Activated CD4-positive, alpha-beta T cell treated with anti-CD3 and anti-CD28 coated beads, Interleukin-2, amount 10 ng/mL, durations not matched to agents 24 days and 14 days (primary cell): ENCODE measurements at places on chromosomes 7 and 10.

DNA sequence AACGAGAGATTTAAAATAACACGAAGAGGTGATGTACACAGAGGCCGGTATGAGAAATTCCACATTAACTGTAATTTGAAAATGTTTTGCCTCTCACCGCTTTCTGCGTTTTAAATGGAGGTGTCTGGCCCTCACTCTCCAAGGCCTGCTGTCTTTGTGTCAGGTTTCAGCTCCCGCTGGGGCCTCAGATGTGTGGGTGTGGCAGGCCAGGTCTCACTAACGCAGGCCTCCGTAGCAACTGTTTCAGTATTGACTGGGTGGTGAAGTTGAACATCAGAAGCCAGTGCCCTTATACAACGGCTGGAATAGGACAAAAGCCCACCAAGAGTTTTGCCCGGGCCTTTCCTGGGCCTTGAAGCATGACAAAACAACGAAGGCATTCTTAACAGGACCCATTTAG lies 303.1 kb downstream of the ADARB2 start:
- DNase-seq: no peak

DNA sequence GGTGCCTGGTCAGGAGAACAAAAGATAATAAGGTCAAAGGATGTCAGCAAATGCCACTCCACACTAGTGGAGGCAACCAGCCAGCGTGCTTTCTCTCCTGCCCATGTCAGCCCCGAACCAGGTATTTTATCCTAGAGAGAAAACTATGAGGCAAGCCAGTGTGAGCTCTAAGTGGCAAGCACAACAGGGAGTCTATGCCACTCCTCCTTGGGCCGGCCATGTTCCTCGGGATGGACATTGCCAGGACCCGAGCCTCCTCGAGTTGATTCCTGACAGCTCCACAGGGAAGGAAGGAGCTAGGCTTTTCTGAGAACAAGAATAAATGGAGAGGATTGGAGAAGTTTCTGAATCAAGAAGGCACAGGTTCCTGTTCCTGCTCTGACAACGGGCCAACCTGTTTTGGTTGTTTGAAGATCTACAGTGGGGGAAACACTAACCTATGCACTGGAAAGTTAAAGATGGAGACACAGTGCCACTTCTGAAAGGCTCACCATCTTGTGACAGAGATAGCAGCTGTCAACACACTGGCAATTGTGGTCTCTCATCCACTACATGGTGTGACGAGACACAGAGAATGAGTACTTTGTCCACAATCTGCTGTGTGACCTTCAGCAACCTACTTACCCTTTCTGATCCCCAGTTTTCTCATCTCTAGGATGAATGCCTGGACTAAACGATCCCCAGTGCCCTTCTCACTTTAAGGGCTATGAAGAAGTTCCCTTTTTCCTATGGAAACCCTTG lies 28.8 kb downstream of the ABLIM1 start:
- DNase-seq: no peak

- no peak for DNase-seq
These were observed 702 bp downstream of the TMEM130 start for GRCh38 chr7:98869027-98869596.

- no peak for DNase-seq
These were observed 19.6 kb downstream of the CEP55 start for GRCh38 chr10:93516006-93516380.

DNA sequence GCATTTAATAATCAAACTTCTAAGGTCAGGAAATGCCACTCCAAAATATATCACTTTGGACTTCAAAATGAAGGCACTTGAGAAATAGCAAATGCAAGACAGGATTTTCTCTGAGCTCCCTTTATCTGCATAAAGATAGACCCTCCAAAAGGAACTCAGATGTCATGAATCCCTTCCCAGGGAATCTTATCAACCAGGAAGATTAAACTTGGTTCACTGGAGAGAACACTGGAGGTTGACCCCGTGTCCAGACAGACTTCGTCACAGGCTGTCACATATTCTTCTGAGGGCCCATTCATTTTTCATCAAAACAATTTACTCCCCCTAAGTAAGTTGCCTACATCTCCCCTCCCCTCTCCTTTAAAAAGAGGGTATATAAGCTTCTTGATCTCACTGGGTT lies 21.2 kb downstream of the IFIT3 start:
- no peak for DNase-seq
